GM13977 (cell line): ENCODE measurements at places on chromosomes 7 and 10.

GRCh38 chr10:96208271-96208670, 63.1 kb downstream of the BLNK start:
- DNase-seq: peak; percentile 45

DNA sequence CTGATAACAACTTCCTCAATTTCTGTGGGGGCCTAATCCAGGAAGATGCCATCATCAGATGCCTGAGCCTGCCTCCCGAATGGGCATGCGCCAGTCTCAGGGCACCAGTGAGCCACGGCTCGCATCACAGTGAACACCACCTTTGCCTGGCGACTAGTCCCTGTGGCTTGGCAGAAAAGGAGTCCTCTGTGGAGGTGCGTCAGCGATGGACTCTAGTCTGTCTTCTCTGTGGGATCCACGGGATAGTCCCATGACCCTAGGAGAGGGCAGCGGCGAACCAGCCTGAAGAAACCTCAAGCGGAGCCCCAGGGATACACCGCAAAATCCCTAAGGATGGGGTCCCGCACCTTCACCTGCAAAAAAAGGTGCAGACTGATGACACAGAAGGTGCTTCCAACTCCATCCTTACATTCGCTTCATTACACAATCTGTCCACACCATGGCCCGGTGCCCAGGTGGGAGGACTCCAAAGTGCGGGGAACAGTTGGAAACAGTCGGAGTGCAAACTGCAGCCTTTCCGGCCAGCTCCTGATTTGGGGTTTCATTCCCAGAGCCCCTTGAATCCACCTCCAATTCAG, 35.1 kb upstream of the ZNF273 start:
- DNase-seq: no peak

- DNase-seq: no peak
These were observed 46.1 kb downstream of the CYTH3 start for GRCh38 chr7:6226194-6226799.

DNA sequence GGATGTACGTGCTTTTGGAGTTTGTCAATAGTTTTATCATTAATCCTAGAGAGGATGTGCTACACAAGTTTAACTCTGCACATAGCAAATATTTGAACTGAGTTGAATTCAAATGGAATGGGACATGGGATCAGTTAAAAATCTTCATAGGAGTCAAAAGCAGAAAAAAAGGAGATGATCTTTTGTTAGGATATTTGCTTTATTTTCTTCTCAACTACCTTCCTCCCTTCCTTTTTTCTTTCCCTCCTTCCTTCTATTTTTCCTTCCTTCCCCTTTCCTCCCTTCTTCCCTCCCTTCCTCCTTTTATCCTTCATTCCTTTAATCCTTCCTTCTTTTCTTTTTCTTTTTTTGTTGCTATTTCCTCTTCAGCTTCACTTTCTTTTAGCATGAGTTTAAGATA, 6.6 kb downstream of the PTPRZ1 start:
- DNase-seq: no peak

GRCh38 chr10:111087331-111087756, 10.5 kb downstream of the ADRA2A start:
- no peak for DNase-seq

DNA sequence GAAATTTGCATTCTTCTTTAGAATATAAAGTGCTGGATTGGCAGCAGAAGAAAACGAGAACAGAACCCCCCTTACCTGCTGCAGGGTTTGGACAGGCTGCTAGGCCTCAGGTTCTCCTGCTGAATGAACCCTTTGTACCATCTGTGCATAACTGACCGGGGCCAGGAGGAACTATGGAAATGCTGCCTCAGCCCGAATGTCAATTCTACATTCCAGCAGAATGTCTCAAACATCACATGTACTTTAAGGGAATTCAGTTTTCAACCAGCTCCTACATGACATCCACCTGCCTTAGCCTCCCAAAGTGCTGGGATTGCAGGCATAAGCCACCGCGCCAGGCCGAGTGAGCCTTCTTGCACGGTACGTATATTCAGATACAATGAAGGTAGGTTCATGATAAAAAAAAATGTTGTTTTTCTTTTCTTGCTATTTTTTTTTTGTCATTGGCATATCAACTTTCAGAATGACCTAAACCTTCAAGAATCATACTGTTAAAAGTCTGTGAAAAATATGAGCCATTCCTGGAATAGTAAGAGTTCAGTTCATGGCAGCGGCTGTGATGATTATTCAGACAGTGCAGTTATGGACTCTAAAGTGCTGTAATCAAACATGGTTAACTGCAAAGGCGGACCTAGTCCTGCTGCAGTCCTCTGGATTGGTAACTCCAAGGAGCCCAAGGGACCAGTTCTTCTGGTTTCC, 84.4 kb upstream of the TNS3 start:
- no peak for DNase-seq

DNA sequence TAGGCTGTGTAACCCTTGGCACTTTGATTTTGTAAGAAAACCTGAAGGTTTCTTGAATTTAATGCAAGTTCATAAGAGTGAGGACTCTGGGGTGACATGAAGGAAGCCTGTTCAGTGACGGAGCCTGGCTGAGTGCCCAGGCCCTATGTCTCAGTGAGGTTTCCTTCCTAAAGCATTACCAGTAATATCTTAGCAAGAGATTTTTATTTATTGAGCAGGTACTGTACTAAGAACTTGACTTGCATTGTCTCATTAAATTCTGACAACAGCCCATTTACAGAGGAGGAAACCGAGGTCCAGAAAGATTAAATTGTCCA, 197.2 kb downstream of the HECW1 start:
- DNase-seq: no peak
